Stimulated activated CD4-positive, alpha-beta T cell treated with anti-CD3 and anti-CD28 coated beads, Interleukin-15, amount 100 ng/mL, for 48 hours (primary cell): ENCODE measurements at places on chromosomes 6 and 20.
A peak's percentile ranks its signal among the peaks of the same experiment; 100 is the strongest.

DNA sequence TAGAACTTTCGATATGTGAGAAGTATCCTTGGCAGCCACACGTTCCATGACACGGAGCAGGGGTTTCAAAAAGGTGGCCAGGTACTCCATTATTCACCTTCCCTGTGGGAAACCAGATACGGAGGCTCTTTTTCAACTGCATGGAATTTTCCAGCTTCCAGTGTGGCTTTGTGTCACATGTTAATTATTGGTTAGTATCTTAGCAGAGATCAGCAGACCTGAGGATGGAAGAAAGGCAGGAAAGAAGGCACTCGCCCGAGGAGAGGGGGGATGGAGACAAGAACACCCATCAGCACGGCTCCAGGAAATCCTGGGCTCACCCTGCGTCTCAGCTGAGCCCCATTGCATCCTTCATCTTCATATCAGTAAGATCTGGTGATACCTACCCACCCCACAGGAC lies 115.5 kb downstream of the PXDC1 start:
- no peak for DNase-seq

GRCh38 chr20:53706466-53707370 lies 113.1 kb upstream of the ZNF217 start:
- no peak for DNase-seq

GRCh38 chr6:130848945-130849344 lies 21.7 kb downstream of the SMLR1 start:
- DNase-seq, result peak; percentile 6

- DNase-seq, result no peak
Measured at GRCh38 chr6:169320013-169320412, 66.4 kb upstream of the THBS2 start.

DNA sequence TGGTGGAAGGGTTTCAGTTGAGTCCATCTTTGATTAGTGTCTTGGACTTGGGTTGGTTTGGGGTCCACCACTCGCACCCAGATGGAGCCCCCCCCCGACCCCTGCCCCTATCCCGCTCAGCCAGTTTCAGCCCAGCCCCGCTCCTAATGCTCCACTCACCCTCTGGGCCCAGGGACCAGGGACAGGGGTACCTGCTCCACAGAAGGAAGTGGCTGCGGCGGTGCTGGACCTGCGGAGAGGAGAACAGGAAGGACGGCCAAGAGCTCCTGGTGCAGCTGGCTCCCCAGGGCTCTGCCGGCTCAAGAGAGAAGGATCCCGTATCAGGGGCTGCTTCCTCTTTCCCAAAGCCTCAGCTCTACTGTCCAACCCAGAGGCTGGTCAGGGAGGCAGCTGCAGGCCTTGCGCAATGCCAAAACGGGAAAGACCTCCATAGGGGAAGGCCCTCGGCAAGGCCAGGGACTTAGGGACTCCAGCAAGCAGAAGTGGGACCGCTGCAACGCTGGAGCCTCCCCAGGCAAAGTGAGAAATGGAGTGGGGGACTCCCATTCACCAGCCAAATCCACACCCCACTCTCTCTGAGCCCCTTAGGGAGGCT lies at the start of gene SIGLEC1:
SIGLEC1 (minus strand) TSS at position 322 of the 595 bp plus-strand sequence. CDS start 5,472 bp downstream, outside the sequence.
- DNase-seq, result no peak

DNA sequence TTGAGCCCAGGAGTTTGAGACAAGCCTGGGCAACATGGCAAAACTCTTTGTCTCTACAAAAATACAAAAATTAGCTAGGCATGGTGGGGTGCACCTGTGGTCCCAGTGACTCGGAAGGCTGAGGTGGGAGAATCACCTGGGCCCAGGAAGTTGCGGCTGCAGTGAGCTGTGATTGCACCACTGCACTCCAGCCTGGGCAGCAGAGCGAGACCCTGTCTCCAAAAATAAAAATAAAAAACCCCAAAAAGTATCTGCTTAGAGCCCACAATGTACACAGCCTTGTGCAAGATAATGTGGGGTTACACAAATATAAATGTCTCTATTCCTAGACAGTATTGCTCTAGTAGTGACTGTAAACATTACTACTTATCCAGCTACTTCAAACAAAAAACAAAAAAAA lies 5.9 kb downstream of the ESF1 start:
- DNase-seq, result no peak

DNA sequence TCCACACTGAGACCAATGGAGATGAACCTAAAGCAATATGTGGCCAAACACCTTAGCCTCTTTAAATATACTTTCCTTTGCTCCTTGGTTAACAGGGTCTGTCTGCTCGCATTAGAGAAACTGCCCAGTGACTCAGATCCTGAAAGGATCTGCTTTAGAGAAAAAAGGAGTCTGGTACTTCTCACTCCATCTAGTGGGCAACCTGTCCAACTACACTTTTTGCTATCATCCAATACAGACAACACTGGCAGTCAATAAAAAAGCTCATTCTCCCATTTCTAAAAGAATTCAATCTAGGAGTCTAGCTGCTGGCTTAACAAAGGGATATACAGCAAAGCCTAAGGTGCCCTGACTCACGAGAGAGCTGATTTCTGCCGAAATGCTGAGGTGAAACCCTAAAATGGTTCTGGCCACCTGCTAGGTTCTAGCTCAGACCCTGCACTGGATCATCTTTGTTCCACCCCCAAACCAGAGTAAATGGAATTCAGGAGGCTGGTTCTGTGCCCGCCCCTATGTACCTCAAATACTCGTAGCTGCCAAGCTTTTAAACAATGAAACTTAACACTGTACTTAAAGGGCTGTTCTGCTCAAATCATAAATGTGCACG lies 11.5 kb downstream of the GNL1 start:
- no peak for DNase-seq
